Stimulated activated naive CD4-positive, alpha-beta T cell treated with Interleukin-2 at 50 U/mL for 16 hours (primary cell): ENCODE measurements at places on chromosomes 12 and 14.

DNA sequence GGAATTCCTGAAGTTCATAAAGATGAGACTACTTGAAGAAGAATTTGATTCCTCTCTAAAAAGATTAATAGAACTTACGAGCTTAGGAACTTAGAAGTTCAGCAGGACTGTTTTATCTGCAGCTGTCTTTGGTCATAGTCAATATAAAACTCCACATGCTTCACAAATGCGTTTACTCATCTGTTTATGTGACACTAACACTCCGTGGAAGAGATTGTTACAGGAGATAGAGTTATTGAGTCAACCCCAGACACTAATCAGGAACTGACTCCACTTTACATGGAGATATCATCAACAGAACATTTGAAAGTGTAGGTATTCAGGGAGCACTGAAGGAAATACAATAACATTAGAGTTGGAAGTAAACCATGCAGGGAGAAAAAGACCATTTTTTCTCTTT lies 92.8 kb downstream of the LRFN5 start:
- DNase-seq, result no peak

GRCh38 chr12:123530668-123531067 lies 2.9 kb downstream of the RILPL1 start:
- DNase-seq, result no peak

DNA sequence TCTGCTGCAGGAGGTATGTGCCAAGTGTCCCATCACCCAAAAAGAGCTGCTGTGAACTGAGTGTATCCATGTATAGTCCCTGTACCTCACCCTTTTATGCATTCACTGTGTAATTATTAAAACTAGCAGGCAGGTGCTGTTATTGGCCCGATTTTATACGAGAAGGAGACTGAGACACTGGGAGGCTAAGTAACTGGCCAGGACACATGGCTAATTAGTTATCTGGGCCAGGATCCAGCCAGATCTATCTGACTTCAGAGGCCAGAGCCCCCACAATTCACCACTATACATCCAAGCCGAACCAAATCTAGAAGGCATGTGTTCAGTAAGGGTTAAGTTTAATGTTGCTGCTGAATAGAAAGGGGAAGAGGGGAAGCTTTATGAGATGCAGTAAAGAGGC lies 73.4 kb downstream of the FRMD6 start:
- DNase-seq, result no peak

DNA sequence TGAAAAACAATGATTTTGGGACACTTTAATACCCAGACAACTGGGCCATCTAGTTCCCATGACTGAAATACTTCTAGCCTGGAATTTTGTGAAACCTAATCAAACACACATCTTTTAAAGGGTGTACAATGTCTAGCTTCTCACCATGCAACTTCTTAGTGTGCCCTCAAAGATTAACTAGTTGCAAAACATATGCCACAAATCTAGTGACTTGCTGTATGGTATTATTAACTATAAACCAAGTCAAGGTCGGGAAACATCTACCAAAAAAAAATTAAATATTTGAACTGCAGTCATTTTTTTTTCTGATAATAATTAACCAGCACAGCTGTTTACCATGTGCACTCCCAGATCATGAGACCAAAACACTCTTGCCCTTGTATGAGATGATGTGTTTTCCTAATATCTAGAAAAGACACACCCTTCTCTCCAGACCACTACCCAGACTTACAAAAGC lies 171.8 kb upstream of the FOXN3 start:
- DNase-seq, result no peak

DNA sequence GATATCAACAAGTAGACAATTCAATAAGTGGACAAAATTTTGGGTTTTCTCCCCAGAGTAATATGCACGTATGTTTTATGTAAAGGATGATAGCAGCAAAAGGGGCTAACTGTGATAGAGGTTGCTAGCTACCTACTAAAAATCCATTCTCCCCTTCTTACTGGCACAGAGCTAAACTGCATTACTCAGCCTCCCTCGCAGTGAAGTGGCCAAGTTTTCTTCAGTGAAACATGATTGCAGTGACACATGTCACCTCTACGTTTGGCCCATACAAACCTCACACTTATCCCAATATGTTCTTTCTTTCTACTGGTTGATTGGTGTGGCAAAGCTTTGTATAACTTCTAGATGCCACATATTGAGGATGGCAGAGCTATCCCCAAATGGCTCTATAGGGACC lies 34.3 kb downstream of the GPR65 start:
- DNase-seq, result no peak

GRCh38 chr14:48735607-48736006 lies 850.6 kb downstream of the RPS29 start:
- DNase-seq, result no peak

DNA sequence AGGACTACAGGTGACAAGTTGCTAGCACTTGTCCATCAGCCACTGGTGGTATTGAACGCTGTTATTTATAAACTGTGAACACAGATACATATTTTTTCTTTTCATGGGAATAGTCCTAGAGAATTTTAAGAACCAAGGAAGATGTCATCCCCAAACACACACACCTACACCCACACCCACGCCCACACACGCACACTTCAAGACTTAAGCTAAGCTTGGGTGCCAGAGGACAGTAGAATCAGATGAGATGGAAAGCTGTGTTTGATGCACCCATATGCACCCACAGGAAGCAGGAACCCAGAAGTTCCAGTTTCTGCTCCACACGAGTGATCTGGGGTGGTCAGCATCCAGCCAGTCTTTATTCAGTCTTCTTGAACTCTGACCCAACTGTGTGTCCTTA lies 348.3 kb downstream of the KCNH5 start:
- no peak for DNase-seq

DNA sequence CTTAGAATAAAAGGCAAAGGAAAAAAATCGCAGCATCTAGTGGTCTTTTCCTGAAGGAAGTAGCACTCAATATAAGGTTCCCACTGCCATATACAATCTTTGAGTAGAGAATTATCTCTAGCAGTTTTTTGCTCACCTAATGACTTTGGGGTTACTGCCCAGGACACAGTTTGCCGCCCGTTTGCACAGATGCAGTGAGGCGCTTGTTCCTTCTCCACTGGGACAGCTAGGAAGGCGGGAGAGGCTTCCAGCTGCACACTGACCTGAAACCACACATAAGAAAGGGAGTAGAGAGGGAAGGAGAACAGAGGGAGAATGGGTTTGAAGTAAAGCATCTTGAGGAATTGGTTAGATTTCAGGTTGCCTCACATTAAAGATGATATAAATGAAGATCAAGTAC lies 25.5 kb downstream of the A2M start:
- DNase-seq, result no peak

DNA sequence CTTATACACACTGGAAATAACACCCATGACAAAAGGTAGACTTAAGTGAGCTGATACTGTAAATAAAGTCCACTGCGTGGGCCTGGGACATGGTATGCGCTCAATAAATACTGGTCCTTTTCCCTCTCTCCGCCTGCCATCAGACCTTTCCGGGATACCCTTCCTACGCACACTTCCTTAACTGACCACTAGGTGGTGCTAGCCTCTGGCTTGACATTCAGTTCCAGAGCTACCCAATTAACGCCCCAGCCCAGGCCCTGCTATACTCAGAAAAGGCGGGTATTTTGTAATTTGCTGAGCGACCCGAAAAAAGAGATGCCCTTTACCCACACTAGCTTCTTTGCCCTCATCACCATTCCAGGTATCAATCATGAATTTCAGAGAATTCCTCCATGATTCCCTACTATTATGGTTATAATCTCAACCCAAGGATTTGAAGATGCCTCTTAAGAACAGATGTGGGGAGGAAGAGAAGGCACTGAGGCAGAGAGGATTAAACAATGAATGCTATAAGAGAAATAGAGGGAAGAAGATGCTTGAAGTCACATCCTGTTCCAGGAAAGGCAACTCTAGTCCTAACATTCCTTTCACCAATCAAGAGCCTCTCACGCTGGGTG lies 3.9 kb upstream of the LRP1 start:
- peak; percentile 72 for DNase-seq

- no peak for DNase-seq
These were observed 147.6 kb upstream of the FKBP4 start for GRCh38 chr12:2647186-2647585.

GRCh38 chr14:39617537-39617936 lies 185.3 kb upstream of the FBXO33 start:
- no peak for DNase-seq

DNA sequence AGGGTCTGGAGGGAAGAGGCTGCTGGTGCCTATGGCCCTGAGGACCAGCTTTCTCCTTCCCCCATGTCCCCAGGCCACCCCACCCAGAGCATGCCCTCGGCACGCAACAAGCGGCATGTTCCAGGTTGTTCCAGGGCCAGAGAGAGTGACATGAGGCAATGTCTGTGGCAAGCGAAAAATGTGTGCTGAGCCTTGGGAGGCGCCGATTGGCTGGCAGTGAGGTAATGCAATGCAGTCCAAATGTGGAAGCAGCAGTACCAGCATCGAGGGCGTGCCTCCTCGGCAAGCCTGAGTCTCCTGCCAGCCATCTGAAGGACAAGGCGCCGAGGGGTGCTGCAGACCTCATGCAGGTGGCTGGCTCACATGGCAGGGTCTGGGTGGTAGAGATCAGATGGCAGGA lies 423.8 kb downstream of the NRXN3 start:
- no peak for DNase-seq

GRCh38 chr12:4984344-4984743 lies 59.3 kb upstream of the KCNA5 start:
- DNase-seq, result no peak

- no peak for DNase-seq
These were observed 53.5 kb downstream of the ADGRD1 start for GRCh38 chr12:131007031-131007739.

GRCh38 chr14:90795744-90796143 lies 20.5 kb downstream of the TTC7B start:
- DNase-seq, result no peak

DNA sequence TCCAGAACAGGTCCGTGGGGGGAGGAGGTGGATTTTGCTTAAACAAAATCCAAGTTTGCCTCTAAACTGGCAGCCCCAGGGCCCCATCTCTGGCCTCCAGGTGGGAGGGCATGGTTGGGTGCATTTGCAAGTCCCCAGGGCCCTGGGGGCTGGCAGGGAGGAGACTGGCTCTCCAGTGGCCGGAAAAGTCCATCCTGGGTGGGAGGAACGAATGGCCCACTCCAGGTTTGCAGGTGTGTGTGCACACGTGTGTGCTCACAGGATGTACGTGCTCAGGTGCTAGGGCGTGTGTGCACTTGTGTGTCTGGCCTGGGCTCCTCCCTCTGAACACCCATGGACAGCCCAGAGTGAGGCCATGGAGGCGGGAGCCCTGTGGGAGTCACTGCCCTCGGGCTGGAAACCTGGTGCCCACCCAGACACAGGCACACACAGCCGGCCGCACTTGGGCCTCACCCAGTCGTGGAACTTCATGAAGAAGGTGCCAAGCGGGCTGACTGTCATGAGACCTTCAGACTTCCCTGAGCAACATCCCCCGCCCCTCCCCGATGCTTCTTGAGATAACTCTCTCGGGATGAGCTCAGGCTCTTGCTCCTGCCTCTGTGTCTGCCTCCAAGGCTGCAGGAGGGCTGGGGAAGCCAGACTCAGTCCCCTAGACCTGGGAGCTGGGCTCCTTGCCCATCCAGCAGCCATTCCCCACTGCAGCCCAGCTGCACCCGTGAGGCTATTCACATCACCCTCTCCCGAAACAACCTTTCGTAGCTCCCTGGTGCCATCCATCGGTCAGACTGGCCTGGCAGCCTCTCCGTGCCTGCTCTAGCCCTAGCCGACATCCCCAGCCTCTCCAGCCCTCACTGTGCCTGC lies 9.4 kb downstream of the AHNAK2 start:
- DNase-seq, result no peak

DNA sequence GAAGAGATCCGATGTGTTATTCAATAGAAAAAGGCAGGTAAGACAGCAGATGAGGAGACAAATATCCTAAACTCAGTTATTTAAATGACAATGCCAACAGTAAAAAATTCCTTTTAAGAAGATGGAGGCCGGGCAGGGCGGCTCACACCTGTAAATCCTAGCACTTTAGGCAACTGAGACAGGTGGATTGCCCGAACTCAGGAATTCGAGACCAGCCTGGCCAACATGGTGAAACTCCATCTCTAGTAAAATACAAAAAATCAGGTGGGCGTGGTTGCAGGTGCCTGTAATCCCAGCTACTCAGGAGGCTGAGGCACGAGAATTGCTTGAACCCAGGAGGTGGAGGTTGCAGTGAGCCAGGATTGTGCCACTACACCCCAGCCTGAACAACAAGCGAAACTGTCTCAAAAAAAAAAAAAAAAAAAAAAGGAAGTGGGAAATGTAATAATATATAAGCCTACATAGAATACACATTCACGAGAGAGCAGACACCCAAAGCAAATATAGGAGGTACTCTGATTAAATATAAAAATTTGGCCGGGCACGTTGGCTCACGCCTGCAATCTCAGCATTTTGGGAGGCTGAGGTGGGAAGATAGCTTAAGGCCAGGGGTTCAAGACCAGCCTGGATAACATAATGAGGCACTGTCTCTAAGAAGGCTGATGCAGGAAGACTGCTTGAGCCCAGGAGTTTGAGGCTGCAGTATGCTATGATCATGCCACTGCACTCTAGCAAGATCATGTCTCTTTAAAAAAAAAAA lies 19.0 kb downstream of the CORO1C start:
- DNase-seq, result no peak
